ENCODE measurements at places on chromosomes 6 and 20.
A peak's percentile ranks its signal among the peaks of the same experiment; 100 is the strongest.

- no peak for DNase-seq
Observed at GRCh38 chr20:1618954-1619540, 762 bp downstream of the SIRPB1 start.

DNA sequence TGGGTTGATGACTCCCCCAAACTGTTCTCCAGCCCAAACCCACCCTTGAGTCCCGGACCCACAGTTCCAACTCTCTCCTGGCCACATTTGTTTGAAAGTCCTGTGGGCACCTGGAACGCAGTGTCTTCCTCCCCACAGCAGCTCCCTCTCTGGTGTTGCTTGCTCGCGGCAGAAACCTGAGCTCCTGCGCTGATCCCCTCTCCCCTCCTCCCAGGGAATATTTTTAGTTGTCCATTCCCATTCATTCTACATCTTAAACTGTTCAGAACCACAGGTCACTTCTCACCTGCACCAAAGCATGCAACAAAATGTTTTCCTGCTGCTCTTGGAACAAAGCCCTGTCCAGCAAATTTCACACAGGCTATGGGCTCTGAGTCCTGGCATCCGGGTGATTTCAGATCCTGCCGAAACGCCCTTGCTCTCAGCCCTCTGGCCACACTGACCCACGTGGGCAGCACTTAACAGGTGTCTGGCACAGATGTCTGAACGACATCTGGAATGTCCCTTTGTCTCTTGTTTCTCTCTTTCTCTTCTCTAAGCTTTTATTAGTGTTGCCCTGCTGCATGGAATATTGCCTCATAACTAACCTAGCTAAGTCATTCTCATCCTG, 27.0 kb upstream of the PMEPA1 start:
- DNase-seq: no peak

GRCh38 chr6:41602864-41603608, 35.2 kb upstream of the MDFI start:
- DNase-seq: peak; percentile 69

- DNase-seq: peak; percentile 10
Observed at GRCh38 chr20:62704341-62704948, 4.2 kb upstream of the NTSR1 start.

GRCh38 chr6:148508401-148509041, 165.9 kb downstream of the SASH1 start:
- DNase-seq: peak; percentile 64

- DNase-seq: no peak
Observed at GRCh38 chr20:32535316-32535952, 49.7 kb downstream of the NOL4L start.

- no peak for DNase-seq
Observed at GRCh38 chr20:38117635-38118034, 47.4 kb downstream of the TGM2 start.

DNA sequence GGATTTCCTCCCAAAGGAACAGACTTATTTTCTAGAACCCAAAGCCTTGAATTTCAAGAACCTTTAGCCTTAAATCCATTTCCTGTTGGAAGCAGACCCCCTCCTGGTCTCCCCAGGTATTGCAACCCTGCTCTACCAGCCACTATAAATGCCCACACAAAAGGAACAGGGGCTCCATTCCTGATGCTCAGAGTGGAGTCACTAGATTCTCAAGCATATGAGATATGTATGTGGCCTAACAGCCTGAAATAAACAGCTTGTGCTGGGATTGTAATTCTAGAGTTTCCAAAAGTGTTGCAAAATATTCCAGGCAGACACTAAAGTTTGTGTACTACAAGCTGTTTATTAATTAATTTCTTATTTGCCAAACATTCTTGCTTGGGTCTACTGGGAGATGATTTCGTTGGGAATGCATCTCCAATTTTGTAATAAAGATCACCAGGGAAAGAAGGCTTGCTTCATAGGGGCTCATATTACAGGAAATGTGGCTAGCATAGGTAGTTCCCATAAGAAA, 44.8 kb downstream of the RIPOR3 start:
- no peak for DNase-seq

GRCh38 chr6:44234101-44235025, 11.0 kb downstream of the SLC29A1 start:
- peak; percentile 87 for DNase-seq
